ENCODE measurements at places on chromosomes 12 and 14.

DNA sequence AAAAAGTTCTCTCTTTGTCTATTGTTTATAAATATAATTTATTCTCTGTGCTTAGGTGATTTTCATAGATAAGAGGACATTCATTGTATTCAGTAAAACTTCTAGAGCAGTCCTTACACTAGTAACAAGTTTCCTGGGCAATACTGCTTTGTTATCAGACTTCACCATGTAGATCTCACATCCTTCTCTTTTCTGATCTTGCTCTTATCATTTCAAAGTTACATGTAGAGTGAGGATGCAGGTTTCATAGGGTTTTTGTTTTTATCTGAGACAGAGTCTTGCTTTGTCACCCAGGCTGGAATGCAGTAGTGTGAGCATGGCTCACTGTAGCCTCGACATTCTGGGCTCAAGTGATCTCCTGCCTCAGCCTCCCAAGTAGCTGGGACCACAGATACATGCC, 789.5 kb downstream of the DIO2 start:
- DNase-seq: no peak

- DNase-seq: no peak
Measured at GRCh38 chr14:59964251-59965007, 44.5 kb downstream of the LRRC9 start.

DNA sequence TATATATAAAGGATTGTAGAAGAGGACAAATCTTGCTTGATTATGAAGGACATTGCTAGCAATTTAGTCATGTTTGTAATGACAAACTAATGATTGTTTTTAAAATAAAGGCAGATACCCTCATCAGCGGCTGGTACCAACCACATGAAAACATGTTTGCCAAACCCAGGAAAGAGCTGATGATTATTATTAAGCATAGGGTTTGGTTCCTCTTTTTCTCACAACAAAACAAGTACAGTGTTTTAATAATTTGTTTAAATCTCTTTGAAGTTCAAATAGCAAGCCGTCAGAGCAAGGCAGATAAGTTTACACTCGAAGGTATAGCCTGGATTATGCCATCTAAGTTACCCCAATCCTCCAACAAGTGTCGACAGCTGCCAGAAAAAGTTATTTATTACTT, 5.3 kb upstream of the SINHCAF start:
- no peak for DNase-seq

- DNase-seq: no peak
Measured at GRCh38 chr14:92223025-92223424, 99.9 kb upstream of the SLC24A4 start.

DNA sequence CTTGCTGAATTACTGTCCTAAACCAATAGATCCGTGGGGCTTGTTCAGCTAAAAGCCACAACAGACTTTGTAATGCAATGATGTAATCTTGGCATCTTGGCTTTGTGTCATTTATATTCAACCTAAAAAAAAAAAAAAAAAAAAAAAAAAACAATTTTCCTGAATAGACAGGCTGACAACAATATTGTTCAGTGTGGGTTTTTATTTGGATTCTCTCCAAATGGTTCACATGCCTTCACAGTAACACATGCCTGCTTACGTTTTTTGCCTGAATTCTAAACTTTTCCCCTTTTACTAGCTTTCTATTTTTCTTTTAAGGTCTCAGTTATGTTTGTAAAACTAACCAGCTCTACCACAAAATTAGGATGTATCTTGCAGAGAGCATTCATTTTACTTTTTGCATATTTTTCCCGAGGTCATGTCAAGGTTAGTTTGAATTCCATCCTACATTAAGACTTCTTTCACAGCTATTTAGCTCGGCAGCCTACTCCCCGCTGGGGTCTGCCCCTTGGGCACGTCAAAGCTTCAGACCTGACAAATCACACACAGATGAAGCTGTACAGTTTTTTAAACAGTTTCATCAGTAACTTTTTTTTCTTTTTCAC, 213.7 kb upstream of the NPAS3 start:
- DNase-seq: no peak

DNA sequence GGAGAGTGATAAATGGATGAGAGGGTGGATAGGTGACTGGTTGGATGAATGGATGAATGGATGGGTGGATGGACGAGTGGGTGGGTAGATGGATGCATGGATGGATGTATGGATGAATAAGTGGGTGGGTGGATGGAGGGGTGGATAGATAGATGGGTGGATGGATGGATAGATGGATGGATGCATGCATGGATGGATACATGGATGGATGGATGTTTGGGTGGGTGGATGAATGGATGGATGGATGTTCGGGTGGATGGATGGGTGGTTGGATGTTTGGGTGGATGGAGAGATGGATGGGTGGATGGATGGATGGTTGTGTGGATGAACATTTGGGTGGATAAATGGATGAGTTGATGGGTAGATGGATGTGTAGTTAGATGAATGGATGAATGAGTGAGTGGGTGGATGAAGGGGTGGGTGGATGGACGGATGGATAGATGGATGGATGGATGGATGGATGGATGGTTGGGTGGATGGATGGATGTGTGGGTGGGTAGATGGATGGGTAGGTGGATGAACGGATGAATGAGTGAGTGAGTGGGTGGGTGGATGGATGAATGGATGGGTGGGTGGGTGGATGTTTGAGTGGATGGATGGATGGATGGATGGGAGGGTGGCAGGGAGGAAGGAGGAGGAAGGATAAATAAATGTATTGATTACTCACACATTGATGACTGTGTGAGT, 9.7 kb upstream of the TMEM179 start:
- DNase-seq: no peak

DNA sequence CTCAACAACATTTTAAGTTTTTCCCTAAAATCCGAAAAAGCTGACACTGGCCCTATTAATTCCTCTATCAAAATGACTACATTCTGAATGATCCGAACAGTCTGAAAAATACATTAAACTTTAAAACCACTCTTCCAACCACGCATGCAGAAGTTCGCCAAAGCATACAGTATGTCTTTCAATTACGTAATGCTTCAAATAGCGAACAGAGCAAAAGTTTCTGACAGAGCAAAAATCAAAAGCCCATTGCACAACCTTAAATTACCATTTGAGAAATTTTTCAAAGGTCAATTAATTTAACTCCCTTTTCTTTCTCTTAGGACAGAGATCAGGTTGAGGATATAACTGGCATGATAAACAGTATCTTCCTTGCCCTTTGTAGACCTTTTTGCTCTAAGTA, 33.2 kb downstream of the LRIG3 start:
- DNase-seq: no peak

GRCh38 chr14:105053996-105054395, 11.2 kb downstream of the GPR132 start:
- no peak for DNase-seq

- DNase-seq: no peak
Measured at GRCh38 chr12:64278421-64278820, 56.3 kb upstream of the KICS2 start.

GRCh38 chr12:83514372-83514771, 827.7 kb downstream of the TMTC2 start:
- DNase-seq: no peak

GRCh38 chr12:29572938-29573337, 75.5 kb upstream of the OVCH1 start:
- DNase-seq: no peak

DNA sequence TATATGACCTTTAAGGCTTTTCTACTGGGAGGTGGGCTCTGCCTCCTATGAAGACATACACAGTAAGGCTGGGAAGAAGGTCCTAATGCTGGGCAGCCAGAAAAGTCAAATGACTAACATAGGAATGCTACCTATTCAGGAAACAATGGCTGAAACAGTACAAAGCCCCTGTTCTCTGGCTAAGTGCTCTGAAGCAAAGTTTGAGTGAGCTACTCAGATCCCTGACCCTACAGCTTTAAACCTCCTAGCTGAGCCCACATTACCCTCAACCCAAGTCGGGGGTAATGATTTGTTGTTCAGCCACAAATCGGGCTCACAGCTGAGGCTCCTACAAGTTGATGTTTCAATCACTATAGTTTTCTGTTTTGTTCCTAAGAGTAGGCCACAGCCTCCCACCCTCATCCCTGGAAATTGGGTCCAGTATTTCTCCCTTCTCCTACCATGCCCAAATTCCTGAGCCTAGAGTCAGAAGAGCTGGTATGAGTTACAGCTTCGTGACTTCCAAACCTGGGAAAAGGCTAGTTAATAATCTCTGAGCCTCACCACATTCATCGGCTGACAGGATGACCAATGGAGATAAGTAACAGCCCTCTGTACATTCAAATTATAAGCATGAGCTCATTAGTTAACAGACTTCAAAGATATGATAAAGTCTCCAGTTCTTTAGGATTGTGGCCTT, 46.5 kb downstream of the BTBD7 start:
- no peak for DNase-seq

- no peak for DNase-seq
Measured at GRCh38 chr14:22819151-22819988, 4.1 kb upstream of the SLC7A7 start.
